CD8-positive, alpha-beta memory T cell (primary cell): ENCODE measurements at places on chromosomes 2 and 18.
A peak's percentile ranks its signal among the peaks of the same experiment; 100 is the strongest.

GRCh38 chr18:56650944-56651770 is at the start of gene WDR7:
TSS of gene WDR7 (plus strand) at chr18:56651359. CDS start at chr18:56672516, 21,157 bp downstream.
- H3K36me3 ChIP-seq = no peaks in the 10 kb centered on the region
- no peaks in the 10 kb centered on the region for H3K27me3 ChIP-seq
- peak within 1 kb of the TSS; percentile 74 for H3K27ac ChIP-seq
- peak within 1 kb of the TSS; percentile 97 for H3K4me3 ChIP-seq
- peak; percentile 95 for DNase-seq

DNA sequence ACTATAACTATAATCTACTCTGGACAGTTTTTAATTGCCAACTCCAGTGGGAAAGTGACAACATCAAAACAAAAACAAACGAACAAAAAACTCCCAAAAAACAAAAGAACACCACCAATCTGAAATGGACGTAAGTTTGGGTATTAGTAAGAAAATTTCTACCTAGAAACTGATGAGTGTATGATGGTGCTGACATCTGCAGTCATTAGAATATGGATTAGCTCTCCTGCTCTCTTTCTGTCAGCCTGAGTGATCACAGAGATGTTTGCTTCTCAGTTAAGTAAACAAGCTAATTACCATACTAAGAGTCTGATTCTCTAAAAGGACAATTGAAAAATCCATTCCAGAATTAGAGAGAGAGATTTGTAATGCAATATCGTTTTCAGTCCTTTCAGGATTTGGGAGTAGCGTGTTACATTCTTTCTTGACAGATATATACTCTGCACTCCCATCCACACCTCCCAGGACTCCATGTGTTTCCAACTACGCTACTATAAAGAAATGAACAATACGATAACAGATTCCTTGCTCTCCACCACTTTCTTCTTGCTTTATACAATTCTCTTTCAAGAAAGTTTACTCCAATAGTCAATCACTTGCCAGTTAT is 1347.4 kb upstream of the PIK3C3 start:
- H3K36me3 ChIP-seq = no peaks in the 10 kb centered on the region
- no peak overlapping the region for H3K4me3 ChIP-seq

- no peaks in the 10 kb centered on the region for H3K27me3 ChIP-seq
- no peak for DNase-seq
- no peak overlapping the region for H3K27ac ChIP-seq
- H3K4me1 ChIP-seq = no peaks in the 10 kb centered on the region
- H3K36me3 ChIP-seq = no peaks in the 10 kb centered on the region
Measured at GRCh38 chr2:23487735-23488492, 102.9 kb downstream of the KLHL29 start.

DNA sequence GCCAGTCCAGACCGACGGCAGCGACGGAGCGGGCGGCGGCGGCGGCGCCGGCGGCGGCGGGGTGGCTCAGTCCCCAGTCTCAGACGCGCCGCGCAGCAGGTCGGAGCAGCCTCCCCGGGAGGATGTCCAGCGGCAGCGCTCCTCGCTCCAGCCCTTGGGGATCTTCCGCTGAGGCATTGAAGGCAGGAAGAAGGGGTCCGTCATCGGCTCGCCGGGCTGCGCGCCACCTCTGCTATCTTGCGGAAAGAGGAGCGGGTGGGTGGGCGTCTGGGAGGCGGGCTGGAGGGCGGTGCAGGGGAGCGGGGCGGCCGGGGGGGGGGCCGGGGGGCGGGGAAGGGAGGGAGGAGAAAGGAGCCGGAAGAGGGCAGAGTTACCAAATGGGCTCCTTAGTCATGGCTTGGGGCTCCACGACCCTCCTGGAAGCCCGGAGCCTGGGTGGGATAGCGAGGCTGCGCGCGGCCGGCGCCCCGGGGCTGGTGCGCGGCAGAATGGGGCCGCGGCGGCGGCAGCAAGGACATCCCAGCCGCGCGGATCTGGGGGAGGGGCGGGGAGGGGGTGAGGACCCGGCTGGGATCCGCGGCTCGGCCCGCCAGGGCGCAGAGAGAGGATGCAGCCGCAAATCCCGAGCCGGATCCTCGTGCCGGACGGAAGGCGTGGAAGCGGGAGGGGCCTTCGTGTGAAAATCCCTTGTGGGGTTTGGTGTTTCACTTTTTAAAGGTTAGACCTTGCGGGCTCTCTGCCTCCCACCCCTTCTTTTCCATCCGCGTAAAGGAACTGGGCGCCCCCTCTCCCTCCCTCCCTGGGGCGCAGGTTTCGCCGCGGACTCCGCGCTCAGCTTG is at the start of gene NETO1:
Gene NETO1 (minus strand): TSS at position 242 of the 839 bp plus-strand sequence. CDS start 696 bp downstream, outside the sequence.
- H3K4me3 ChIP-seq = no peak within 1 kb of the TSS
- H3K27me3 ChIP-seq = no peaks in the 10 kb centered on the region
- H3K36me3 ChIP-seq = no peaks in the 10 kb centered on the region

- no peak overlapping the region for H3K27ac ChIP-seq
- no peak for DNase-seq
- no peaks in the 10 kb centered on the region for H3K27me3 ChIP-seq
- no peaks in the 10 kb centered on the region for H3K4me1 ChIP-seq
Measured at GRCh38 chr2:26540306-26540705, 62.4 kb upstream of the OTOF start.

GRCh38 chr2:172098287-172098649 is 4.4 kb downstream of the DLX2 start:
- peaks cover 80% of the 10 kb centered on the region for H3K4me1 ChIP-seq
- peaks cover 96% of the 10 kb centered on the region for H3K27me3 ChIP-seq
- H3K4me3 ChIP-seq = no peak overlapping the region
- no peak overlapping the region for H3K27ac ChIP-seq

GRCh38 chr2:118223992-118224894 is 136.0 kb downstream of the INSIG2 start:
- no peak overlapping the region for H3K27ac ChIP-seq
- H3K4me3 ChIP-seq = peak overlapping the region; percentile 46
- peaks cover 14% of the 10 kb centered on the region for H3K4me1 ChIP-seq
- no peaks in the 10 kb centered on the region for H3K36me3 ChIP-seq

DNA sequence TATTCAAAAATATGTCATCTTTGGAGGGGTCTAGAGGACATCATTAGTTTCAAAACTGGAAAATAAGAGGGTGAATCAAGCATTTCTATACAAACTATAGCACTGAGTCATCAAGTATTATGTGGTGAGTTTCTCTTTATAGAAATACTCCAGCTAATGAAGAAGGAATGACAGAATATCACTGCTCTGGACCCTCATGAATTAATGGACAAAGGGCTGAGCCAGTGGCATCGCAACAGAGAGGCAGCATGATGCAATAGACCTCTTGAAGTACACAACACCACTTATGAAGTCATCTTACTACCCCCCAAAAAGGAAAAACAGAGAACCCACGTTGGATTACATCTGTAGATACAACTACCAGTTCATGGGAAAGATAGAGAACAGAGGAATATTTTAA is 27.4 kb upstream of the EIF2AK3 start:
- no peaks in the 10 kb centered on the region for H3K4me1 ChIP-seq
- no peak overlapping the region for H3K27ac ChIP-seq
- H3K27me3 ChIP-seq = no peaks in the 10 kb centered on the region
- H3K4me3 ChIP-seq = no peak overlapping the region

DNA sequence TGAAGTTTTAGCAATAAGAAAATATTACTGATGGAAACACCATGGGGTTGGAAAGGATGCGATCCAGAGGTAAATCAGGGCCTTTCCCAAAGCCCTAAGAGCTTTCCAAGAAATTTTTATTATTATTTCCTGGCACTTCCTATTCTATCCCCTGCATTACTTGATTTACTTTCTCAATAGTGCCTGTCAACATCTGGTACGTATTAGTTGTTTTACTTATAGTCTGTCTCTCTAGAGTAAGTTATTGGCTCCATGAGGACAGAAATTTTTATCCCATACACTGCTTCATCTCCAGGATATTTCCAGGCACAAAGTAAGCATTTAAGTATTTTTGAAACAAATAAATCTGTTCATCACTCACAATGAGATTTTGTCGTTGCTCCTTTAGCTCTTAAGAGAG is 18.1 kb downstream of the PPP4R1 start:
- no peak for DNase-seq
- no peak overlapping the region for H3K27ac ChIP-seq
- no peaks in the 10 kb centered on the region for H3K27me3 ChIP-seq
- no peak overlapping the region for H3K4me3 ChIP-seq
- peaks cover 3% of the 10 kb centered on the region for H3K36me3 ChIP-seq

DNA sequence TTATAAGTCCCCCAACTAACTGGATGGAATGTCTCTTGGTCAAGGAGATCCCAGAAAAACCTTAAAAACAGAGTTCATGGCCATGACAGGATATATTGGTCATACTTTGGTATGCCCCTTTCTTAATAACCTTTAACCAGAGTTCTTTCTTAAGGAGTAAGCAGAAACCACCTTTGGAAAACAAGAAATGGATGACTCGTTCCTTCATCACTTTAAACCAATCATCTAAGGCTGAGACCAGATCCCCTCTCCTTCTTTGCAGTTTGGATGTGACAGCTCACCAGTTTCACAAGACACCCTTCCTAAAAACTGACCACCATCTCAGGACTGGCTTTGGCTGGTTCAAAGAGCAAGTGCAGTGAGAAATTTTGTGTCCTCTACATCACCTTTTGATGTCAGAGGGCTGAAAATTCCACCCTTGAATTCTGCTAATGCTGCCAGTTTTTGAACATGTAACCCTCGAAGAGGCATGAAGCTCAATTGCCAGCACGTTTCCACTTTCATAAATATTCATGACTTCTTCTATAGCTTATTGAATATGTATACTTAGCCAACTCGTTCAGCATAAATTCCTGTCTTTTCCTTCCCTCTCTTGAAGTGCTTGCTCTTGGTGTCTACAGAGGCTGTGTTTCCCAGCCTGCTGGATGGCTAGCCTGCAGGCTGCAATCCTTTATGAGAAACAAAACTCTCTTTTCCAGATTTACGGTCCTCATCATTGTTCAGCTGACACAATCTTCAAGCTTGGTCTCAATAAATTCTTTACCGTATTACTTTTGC is 1323.5 kb upstream of the TMEFF2 start:
- no peaks in the 10 kb centered on the region for H3K4me1 ChIP-seq
- H3K27me3 ChIP-seq = no peaks in the 10 kb centered on the region
- no peaks in the 10 kb centered on the region for H3K36me3 ChIP-seq
- no peak overlapping the region for H3K4me3 ChIP-seq

DNA sequence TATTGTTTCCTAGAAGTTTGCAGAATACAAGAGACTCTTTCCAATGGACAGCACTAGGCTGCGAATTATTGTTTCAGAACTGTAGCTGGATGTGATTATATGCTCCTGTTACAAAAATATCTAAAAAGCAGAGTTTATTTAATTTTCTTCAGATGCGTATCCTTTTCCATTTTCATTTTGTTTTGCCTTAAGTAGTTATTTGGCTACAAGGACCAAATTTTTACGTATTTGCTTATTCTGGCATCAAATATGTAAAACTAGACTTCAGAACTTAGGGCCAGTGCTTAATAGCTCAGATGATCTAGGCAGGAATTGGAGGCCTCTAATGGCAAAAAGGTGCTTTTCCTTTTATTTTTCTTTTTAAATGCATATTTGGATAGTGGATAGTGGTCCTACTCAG is 18.7 kb downstream of the MEP1B start:
- no peak overlapping the region for H3K27ac ChIP-seq
- no peaks in the 10 kb centered on the region for H3K36me3 ChIP-seq

GRCh38 chr2:127415593-127416505 is 2.4 kb upstream of the PROC start:
- peaks cover 15% of the 10 kb centered on the region for H3K4me1 ChIP-seq
- peak; percentile 76 for DNase-seq
- no peaks in the 10 kb centered on the region for H3K27me3 ChIP-seq
- H3K36me3 ChIP-seq = no peaks in the 10 kb centered on the region
- H3K4me3 ChIP-seq = peak overlapping the region; percentile 75

DNA sequence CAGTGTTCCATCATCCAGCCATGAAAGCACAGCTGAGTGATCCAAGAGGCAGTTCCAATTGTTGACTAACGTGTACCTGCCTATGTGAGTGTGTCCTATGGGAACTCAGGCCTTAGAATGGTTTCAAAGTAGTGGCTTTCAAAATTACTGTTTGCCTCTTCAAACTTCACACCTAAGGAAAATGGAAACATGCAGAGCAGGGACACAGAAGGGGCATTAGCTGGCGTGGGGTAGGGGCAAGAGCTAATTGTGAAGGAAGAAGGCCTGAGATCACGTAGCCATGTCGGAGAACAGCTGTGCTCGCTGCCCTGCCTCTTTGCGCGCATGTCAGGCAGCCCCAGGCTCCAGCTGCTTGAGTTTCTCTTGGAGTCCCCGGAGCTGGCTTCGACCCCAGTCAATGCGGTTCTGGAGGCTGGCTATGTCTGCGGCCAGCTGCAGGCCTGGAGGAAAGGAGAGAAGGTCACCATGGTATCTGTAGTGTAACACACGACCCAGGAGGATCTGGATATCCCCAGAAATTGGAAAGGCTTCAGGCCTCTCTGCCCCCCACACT is 3.8 kb upstream of the IMP4 start:
- H3K36me3 ChIP-seq = peaks cover 6% of the 10 kb centered on the region
- H3K4me1 ChIP-seq = peaks cover 19% of the 10 kb centered on the region
- H3K27ac ChIP-seq = no peak overlapping the region
- H3K4me3 ChIP-seq = no peak overlapping the region
- no peak for DNase-seq
